Occipital lobe (tissue), 3 donors: ENCODE measurements at places on chromosomes 6 and 20.
A peak's percentile ranks its signal among the peaks of the same experiment; 100 is the strongest.

- no peak for DNase-seq
These were observed 6.8 kb upstream of the EZR start for GRCh38 chr6:158825951-158826306.

DNA sequence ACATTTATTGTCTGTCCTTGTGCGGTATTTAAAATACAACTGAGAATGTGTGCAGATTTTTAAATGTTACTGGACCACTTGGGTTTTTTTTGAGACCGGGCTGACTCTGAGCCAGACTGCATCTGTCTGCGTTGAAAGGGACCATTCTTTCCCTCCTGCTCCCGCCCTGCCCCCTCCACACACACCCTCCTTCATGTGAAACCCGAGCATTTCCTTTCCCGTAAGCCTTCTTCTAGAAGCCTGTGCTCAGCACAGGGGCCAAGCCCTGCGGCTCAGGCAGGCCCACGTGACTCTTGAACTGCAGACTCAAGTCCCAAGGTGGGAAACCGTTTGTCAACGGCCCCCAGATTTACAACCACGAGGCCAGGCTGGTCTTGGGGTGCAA, 82.7 kb upstream of the FOXC1 start:
- peak; percentile 47 for DNase-seq

DNA sequence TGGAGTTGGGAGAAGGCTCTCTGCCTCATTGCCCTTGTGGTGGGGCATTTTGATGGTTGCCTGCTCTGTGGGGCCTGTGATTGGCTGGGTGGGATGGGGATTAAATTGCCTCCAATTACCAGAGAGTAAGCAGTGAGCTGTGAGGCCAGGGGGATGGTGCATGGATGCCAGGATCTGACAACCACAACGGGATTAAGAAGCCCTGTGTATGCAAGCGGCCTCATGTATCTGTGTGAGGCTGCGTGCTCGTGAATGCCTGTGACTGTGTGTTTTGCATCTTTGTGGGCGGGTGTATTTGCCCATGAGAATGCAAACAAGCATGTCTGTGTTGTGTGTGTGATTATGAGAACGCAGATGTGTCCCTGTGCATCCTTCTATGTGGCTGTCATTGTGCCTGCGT, 46.1 kb downstream of the CD40 start:
- DNase-seq, result no peak

GRCh38 chr6:113634352-113635163, 222.6 kb upstream of the MARCKS start:
- no peak for DNase-seq

DNA sequence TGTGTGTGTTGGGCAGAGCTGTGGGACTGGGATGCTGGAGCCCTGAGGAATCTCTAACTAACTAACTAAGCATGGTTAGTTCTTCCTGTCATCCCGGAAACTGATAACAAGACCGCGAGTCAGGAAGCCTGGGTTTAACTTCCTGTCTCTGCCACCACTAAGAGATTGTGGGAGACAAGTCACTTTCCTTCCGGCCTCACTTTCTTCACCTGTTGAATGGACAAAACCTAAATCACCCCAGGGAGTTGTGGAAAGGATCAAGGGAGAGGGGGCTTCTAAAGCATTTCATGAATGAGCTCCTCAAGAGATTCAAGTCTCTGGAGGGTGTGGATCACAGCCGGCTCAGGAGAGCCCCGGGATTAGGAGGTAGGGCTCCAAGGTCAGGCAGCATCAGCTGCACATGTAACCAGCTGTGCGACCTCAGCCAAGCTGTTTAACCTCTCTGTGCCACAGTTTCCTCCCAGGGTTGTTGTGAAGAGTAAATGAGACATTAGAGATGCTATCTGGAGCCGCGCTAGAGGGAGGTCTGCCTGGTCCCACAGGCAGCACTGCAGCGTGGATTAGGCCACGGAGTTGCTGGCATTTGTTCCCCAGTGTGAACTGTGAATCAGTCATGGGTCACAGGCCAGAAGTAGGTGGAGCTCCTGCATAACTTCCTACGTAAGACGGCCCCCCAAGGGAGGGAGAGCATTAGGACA, 105.1 kb downstream of the TOX2 start:
- DNase-seq, result no peak

DNA sequence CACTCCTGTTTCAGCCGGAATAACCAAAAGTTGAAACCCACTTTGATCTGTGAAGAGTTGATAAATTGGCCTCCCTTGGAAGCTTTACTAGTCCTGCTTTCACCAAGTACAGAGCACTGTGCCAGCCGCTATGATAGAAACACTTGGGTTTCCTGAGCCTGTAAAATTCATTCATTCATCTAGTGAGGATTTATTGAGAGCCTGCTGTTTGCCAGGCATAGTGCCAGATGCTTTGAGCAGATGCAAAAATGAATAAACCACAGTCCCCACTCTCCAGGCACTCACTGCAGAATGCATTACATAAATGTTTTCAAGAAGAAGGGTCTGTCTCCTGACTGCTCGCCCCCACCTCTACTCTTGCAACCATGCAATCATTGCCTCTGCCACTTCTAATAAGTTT, 25.3 kb upstream of the TMEM217 start:
- no peak for DNase-seq

DNA sequence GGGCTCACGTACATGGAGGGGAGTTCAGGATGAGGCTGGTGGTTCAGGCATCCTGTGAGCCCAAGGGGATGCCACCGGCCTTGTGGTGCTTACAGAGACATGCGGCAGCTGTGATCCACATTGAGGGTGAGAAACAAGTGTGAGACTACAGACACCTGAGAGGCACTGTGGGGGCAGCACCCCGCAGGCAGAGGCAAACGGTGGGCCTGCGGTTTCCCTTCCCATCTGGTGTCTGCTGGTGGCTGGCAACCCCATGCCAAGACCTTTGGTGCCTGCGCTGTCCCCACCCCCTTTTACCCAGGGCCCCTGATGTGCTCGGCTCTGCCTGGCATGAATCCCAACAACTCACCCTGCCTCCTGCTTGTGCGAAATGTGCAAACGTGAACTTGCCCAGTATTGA, 42.0 kb downstream of the ERMARD start:
- no peak for DNase-seq

DNA sequence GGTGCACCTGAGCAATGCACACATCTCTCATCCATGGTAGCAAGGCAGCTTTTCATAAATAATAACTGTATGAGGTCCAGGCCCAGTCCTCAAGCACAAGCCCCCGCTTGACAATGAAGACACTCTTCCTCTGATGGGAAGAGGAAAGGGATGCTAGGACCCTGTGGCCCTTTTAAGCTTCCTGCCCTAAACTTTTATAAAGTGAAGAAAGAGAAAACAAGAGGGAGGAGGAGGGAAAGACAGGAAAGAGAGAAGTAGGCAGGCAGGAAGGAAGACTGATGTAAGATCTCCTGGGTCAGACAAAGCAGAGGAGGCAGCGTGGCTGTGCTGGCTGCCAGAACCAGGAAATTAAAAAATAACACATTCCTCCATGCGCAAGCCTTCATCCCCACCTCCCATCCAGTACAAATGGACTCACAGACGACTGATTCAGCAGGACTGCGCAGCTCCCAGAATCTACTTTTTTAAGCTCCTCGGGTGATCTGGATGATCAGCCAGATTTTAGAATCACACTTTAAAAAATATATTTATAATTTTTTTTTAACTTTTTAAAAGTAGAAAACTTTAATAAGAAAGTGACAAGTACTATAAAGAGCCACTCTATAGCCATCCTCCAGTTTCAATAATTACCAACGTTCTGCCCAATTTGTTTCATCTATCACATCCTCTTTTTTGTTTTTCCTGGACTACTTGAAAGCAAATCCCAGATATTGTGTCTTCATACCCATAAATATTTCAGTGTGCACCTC, 16.5 kb downstream of the TNFAIP3 start:
- no peak for DNase-seq

GRCh38 chr6:119348748-119349360, 707 bp downstream of the MAN1A1 start:
- no peak for DNase-seq

GRCh38 chr6:154754152-154754551, 20.9 kb downstream of the SCAF8 start:
- no peak for DNase-seq

GRCh38 chr6:29834564-29835436, 7.2 kb downstream of the HLA-G start:
- DNase-seq, result no peak

GRCh38 chr6:34152806-34153520, 7.1 kb upstream of the GRM4 start:
- DNase-seq, result no peak

- no peak for DNase-seq
These were observed 104.6 kb upstream of the EXOC2 start for GRCh38 chr6:797479-798077.

DNA sequence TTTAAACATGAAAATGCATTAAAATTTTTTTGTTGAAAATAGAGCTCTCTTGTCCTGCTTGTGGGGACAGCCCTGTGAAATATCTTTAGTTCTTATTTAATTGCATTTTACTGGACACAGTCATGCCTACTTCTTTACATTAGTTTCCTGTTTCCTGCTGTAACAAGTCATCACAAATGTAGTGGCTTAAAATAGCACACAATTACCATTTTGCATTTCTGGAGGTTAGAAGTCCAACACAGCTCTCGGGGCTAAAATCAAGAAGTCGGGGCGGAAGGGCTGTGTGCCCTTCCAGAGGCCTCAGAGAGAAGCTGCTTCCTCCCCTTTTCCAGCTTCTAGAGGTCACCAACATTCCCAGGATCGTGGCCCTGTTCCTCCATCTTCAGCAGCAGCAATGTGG, 29.4 kb downstream of the PNLDC1 start:
- DNase-seq, result no peak

DNA sequence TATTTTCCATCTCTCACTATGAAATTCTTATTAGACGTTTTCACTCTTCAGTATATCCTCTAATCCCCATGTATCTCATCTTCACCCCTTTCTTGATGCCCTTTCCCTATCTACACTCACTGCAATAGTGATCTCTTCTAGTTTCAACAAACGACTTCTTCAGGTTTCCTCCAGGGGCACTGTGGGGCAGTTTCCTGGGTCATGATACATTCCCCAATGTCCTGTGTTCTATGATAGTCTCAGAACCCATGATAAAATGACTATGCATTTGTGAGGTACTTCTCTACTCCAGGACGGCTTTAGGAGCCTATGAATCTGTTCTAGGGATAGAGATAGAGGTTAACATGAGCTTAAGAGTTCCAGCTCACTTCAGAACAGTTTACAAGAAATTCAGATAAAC, 183.3 kb downstream of the FOXC1 start:
- DNase-seq, result no peak

DNA sequence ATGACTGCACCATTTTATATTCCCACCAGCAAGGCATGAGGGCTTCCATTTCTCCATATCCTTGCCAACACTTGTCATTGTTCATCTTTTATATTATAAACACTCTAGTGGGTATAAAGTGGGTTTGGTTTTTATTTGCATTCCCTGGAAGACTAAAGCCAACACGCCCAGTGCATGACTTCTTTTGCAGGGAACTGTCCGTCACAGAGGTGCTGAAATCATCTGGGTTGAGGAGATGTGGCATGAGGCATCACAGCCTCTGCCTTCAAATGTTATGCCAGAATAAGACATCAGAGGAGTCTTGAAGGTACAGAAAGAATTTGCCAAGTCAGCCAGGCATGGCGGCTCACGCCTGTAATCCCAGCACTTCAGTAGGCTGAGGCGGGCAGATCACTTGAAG, 29.9 kb upstream of the FAM210B start:
- no peak for DNase-seq

DNA sequence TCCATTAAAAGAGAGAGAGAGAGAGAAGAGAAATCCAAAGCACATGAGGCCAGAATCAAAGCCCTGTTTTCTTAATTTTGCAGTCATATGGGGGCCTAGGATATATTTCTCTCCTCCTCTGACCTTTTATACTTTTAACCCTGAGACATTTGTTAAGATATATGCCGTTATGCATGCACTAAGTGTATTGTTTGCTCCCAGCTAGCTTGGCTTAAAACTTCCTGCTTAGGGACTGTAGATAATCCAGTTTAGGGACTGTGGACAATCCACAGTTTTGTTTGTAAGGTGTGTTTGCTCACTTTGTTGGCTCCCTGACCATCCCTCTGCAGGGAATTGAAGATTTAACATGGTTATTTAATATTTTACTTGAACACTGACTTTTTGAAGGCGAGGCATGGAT, 166.3 kb upstream of the TSHZ2 start:
- DNase-seq, result no peak

GRCh38 chr20:25327521-25328235, 63.0 kb downstream of the ABHD12 start:
- no peak for DNase-seq

DNA sequence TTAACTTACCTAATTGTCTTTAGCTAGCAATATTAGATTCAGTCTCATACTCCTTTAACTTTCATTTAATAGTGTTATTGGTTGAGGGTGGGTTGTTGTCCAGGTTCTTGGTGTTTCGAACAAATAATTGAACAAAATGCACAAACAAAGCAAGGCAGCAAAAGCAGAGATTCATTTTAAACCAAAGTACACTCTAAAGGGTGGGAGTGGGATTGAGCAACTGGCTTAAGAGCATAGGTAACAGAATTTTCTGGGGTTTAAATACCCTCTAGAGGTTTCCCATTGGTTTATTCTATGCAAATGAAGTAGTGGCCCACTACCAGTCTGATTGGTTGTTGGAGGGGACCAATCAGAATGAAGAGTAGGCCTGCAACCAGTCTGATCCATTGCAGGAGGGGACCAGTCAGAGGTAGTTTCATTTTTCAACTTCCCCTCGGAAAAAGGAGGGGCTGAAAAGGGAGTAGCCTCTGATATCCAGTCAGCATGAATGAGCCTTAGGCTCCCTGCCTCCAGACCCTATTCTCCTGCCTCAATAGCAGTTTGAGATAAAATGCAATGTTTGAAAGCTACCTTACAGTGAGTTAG, 26.3 kb upstream of the RAB23 start:
- DNase-seq, result no peak

- no peak for DNase-seq
These were observed 59.2 kb upstream of the CSE1L start for GRCh38 chr20:48986899-48987298.

- DNase-seq, result no peak
These were observed 25.7 kb downstream of the EZR start for GRCh38 chr6:158793432-158793831.

- DNase-seq, result peak; percentile 46
These were observed 3.8 kb downstream of the SPAG4 start for GRCh38 chr20:35619196-35620095.

- no peak for DNase-seq
These were observed 103.2 kb upstream of the GRIK2 start for GRCh38 chr6:101290346-101290745.

DNA sequence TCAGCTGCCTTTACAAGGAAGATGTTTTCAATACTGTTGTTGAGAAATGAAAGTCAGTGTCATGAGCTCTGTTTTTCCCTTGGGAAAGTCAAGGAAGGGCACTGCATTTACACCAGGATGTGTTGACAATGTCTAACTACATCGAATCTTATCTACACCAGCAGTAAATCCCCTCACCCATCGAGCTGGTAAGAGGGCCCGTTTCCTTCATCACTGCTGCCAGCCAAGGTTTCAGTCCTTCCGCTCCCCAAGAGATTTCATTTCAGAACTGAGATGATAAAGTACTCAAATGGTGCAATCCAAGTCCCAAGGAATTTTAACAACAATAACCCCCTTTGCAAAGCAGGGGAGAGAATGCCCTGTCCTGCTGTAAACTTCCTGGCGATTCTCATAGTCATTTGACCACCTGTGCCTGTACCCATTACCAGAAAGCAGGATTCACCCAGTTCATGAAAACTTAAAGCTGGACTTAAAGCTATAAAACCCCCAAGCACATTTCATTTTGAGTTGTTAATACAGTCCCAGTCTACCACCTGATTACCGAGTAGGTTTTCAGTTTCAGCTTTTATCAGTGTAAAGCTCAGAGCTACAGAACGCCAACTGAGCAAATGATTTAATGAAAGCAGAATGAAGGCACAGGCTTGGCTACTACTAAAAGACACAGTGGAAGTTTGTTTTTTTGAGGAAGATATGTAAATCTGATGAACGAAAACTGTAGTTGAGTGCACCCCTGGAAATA, 122.5 kb upstream of the TAB2 start:
- no peak for DNase-seq
